ENCODE measurements at places on chromosomes 7 and 10. TPM values are rescaled to one million over a fixed set of nuclear protein-coding genes. Genes with fewer than 3 reads are reported as not detected.
A peak's percentile ranks its signal among the peaks of the same experiment; 100 is the strongest.

COL13A1 gene
- 2.6 TPM for total RNA-seq

VSTM4 gene
- 0.64 TPM for total RNA-seq

MAGI2 gene
- 3.6 TPM for total RNA-seq

- DNase-seq: no peak
Observed at GRCh38 chr10:15315286-15315685, 55.8 kb downstream of the FAM171A1 start.

GRCh38 chr10:97355571-97355975 is 21.0 kb upstream of the FRAT2 start:
- DNase-seq: peak; percentile 10

DNA sequence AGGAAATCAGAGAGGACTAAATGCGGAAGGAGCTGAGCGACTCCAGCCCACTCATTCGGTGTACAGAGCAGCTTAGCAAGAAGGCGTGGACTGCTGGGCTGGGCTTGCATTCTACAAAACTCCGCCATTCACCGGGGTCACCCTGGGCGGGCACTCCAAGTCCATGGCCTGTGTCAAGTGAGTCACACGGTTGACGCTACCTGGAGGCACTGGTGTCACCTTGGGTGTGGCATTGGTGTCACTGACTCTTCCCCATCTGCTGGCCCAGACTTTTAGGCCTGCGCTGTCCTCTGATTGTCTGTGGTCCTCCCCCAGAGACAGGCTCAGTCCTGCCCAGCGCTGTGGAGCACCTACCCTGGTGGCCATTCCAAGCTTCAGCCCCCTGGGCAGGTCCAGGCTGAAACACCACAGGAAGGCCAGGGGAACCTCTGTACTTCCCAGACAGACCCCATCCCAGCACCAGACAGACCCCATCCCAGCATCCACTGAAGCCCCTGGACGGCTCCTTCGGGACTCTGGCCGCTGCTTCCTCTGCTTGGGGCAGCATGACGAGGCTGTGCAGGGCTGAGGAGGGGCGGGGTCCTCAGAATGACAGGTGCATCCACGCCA is 30.6 kb upstream of the CNPY1 start:
- DNase-seq: no peak

DNA sequence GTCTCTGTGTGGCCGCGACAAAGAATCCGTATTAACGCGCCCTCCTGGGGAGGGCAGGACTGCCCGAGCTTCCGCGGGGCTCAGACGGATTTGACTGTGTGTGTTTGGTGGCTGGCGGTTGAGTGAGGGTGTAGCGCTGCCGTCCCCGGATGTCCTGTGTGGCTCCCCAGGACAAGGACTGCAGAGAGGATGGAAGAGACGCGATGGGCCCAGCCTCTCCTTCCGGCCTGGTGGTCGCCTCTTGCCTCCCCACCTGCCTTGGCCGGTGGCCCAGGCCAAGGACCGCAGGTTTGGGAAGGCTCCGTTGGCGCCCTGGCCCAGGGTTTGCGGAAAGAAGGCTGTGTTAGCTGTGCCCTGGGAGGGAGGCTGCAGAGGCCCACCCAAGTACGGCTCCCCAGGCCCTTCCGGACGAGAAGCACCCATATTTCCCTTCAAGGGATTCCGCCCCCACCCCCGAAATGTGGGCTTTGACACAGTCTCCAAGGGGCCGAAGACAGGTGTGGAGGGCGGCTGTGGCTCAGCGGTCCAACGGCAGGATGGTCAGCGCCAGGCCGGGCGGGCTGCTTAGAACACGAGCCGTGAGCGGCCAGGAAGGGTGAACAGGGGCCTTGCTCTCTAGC is 2.3 kb downstream of the UNCX start:
- no peak for DNase-seq

- no peak for DNase-seq
Observed at GRCh38 chr10:75977139-75977538, 545.7 kb downstream of the LRMDA start.

GRCh38 chr10:112229096-112229495 is 45.5 kb upstream of the GPAM start:
- DNase-seq: no peak

DNA sequence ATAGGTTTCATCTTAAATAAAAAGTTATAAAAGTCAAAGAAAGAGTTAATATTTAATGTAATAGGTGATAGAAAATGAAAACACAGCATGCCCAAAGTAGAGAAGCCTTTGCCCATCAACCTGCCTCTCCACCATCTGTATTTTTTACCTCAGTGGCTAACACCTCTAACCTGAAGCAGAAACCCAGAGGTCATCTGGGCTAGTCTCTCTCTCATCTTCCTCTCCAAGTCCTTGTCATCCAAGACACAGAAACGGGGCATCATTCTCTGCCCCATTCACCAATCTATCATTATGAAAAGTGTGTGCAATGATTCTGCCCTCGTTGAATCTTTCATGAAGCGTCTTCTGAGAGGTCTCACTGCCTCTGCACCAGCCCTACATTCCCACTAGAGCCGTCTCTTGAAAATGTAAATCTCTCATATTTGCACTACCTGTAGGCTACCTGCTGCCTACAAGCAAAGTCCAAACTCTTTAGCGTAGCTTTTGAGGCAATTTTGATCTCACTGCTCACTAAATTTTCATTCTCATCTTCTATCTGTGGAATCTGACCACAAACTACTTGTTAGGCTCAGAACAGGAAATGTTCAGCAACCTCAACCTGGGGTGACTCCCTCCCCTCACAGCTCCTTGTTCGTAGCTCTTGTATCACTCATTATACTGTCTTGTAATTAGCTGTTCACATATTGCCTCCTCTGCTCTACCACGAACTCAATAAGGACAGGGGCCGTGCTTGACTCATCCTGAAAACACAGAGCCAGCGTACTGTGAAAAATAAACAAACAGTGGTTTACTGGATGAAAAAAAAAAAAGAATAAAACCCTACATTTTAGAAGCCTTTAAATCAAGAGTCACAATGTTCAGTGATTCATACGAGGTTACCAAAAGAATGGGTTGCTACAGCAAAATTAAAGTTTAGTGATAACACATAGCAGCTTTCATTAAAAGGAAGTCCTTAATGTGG is 83.1 kb downstream of the CTNNA3 start:
- peak; percentile 78 for DNase-seq

DNA sequence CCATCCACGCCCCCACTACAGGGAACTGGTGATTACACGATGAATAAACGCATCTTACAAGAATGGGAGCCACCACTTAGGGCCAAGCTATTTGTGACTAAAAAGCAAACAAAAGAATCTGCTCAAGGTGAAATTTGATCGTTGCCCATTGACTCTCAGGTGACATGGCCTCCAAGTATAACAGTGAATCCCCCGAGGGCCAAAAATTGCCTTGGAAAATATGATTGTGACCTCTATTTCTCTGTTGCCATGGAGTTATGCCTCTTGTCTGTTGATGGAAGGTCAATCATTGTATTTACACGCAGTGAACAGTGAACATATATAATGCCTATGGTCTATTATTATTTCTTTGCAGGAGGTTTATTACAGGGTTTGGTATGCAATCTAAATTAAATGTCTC is 282.3 kb downstream of the KLF6 start:
- no peak for DNase-seq

DNA sequence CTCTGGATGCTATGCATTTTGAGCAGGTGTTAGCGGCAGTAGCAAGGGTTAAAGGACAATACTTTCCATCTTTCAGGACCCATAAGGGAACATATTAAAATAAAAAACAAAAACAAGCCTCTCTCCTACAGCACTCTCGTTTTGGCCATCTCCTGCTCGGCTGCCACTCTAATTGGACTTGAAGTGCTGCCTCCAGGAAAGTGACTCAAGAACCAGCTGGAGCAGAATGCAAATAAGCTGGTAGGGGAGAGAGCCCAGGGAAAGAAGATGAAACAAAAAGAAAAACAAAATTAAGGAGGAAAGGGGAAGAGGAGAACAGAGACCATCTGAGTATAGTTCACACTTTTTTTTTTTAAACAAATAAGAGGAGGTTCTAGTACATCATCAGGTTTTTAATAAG is 65.6 kb downstream of the HBP1 start:
- DNase-seq: no peak

GRCh38 chr10:104247513-104248146 is 7.1 kb upstream of the GSTO1 start:
- DNase-seq: no peak

Measured in LHCN-M2 (cell line).